ENCODE measurements at places on chromosomes 5 and 9. TPM values are rescaled to one million over a fixed set of nuclear protein-coding genes. Genes with fewer than 3 reads are reported as not detected.

GABRP gene
- total RNA-seq: 0.20 TPM

SH3PXD2B gene
- total RNA-seq: 13.5 TPM

ROR2 gene
- total RNA-seq: under 0.01 TPM

CTNND2 gene
- total RNA-seq: not detected

C9orf50 gene
- total RNA-seq: not detected

CEL gene
- total RNA-seq: under 0.01 TPM

NRARP gene
- total RNA-seq: 18.7 TPM

TNFSF15 gene
- 2.6 TPM for total RNA-seq

STPG3 gene
- not detected for total RNA-seq

ANKRD20A1 gene
- 0.87 TPM for total RNA-seq

GRCh38 chr9:105958587-105958986 is 264.2 kb downstream of the TMEM38B start:
- DNase-seq: no peak

DNA sequence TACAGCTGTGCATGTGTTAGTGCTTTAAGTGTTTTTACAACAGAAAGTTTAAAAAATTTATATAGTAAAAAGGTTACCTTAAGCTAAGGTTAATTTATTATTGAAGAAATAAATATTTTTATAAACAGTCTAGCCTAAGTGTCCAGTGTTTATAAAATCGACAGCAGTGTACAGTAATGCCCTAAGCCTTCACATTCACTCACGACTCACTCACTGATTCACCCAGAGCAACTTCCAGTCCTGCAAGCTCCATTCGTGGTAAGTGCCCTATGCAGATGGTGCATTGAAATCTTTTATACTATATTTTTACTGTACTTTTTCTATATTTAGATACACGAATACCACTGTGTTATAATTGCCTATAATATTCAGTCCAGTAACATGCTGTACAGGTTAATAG is 159.1 kb downstream of the ROR2 start:
- DNase-seq: no peak

DNA sequence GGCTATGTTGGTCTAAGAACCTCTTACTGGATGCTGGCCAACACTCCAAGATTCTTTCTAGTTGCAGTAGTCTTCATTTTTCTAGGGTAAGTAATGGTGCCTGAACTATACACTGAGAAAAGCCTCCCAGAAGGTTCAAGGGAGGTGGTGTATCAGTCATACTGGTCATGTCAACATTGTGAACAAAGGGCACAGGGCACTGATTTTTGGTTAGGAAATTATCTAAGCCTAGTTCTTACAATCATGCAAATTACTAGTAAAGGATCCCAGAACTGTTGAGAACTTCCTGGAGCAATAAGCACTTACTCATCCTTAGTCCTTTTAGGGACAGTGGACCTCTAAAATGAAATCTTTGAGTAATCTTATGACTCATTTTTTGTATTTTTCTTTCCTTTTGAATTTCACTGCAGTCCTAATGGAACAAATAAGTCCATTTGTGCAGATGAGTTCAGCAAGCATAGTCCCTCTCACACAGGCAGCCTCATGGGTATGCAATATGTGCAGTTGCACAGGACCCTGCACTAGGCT is 21.1 kb upstream of the CDC42SE2 start:
- peak; percentile 74 for DNase-seq

GRCh38 chr5:10635257-10635866 is 71.5 kb downstream of the ANKRD33B start:
- peak; percentile 82 for DNase-seq

DNA sequence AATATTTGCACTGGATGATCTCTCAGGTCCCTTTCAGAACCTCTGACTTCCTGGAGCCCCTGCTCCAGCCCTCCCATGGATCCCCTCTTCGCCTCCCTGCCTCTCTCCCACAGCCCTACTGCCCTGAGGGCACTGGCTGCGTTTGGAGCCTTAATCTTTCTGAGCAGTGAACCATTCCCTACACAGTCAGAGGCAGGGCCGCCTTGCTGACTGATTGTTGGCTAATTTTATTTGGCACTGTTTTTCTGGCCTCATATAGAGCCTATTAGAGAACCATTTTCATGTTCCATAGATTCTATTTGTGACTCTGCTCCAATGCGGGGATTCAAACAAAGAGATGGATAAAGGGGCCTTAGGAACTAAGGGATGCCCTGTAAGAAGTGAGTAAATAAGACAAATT is 91.1 kb downstream of the BRINP1 start:
- DNase-seq: no peak

- DNase-seq: no peak
Observed at GRCh38 chr5:6843335-6843734, 130.1 kb downstream of the TENT4A start.

DNA sequence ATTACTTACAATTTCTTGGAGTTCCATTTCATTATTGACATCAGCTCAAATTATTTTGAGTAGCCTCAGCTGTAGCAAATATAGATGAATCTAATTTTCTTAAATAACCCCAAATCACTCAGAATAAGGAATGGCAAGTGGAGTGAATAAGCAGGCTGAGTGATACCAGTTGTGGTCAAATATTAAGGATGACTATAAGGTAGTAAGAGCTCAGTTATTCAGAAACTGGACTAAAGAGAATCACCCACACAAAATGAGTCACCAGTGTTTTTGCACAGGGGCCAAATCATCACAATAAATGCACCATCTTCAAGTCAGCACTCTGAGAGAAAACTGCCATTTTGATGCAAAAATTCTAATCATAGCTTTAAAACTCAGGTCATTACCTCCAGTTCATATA is 128.9 kb upstream of the TARS1 start:
- DNase-seq: no peak

DNA sequence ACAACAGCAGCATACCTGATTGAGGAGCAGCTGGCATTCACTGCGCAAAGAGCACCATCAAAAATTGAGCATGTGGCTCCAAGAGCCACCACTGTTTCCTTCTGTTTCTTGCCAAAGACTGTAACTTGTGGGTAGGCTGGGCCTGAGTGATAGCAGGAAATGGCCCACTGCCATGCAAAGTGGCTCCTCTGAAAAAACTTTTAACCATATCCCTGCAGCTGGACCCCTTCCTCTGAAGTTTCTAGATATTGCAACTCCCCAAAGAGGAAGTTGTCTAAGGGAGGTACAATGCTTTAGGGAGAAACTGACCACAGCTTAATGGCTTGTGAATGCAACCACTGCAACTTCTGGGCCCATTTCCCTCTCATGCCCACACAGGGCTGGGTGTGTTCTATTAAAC is 355.4 kb upstream of the PDE4D start:
- no peak for DNase-seq

GRCh38 chr5:55278778-55279177 is 28.7 kb downstream of the DHX29 start:
- DNase-seq: no peak

GRCh38 chr5:3592298-3592697 is 3.3 kb upstream of the IRX1 start:
- no peak for DNase-seq

DNA sequence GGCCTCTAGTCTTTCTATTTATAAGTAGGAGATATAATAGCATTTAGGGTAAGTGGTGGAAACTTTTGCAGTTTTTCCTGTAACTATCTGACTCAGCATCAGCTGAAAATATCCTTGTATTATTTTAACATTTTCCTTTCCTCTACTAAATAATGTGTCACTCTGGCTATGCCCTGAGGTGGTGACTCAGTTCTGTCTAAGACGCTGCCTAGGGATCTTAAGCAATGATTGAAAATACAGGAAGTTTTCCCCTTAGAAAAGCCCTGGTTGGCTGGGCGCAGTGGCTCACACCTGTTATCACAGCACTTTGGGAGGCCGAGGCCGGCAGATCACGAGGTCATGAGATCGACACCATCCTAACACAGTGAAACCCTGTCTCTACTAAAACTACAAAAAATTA is 9.3 kb upstream of the EDIL3 start:
- no peak for DNase-seq

GRCh38 chr5:65382582-65382981 is 99.1 kb downstream of the ADAMTS6 start:
- DNase-seq: no peak

- no peak for DNase-seq
Observed at GRCh38 chr5:56272765-56273164, 39.6 kb upstream of the ANKRD55 start.

DNA sequence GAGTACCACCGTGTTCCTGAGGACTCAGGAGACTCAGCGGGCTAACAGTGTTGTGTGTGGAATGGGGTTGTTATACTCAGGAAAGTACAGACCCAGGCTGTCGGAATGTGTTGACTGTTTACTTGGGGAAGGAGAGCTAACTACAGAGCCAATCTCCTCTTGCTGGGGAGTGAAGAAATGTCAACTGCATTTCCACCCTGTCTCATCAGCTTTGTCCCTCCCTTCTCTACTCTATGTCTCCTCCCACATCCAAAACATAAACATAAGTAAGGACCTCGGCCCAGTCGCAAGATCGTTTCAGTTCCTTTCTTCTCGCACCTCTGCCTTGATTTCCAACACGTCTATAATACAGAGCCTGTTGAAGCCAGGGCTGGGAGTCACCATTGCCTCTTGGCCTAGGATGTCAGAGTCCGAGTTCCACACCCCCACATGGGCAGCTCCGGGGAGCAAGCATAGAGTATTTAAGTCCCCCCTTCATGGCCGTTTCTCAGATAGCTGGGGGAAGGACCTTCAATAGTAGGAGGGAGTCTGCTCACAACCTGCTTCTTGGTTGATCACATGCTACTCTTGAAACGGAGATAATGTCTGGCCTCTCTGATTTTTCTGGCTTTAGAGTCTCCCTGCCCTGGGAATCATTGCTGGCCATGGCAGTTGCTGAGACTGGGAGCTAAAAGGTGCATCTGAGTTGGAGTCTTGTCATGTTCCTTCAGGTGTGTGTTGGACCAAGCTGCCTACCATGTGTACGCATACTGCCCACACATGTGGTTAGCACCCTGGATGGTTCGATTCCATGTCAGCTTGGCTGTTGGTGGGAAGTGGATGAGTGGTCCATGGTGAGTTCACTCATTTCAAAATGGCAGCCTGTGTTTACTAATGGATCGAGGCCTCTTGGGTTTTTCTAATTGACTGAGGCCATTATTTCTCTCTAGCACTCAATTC is 147.3 kb downstream of the MTX3 start:
- no peak for DNase-seq
